ENCODE measurements at places on chromosomes 11 and 22.

DNA sequence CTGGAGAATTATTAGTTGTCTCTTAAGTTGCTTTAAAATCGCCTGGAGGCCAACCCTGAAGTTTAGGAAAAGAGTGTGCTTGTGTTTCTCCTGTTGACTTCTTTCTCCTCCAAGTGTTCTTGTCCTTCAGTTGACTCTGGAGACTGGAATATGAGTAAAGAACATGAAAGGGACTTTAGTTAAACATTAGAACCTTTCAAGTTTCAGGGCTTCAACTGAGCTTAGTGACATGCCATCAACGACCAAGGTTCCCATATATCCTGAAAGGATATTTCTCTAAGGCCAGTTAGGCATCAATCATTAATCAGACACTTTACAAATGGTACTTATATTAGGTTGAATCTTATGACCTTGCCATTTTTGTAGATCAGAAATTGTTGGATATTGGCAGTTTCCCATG is 70.0 kb downstream of the ZNRF3 start:
- DNase-seq, result no peak

DNA sequence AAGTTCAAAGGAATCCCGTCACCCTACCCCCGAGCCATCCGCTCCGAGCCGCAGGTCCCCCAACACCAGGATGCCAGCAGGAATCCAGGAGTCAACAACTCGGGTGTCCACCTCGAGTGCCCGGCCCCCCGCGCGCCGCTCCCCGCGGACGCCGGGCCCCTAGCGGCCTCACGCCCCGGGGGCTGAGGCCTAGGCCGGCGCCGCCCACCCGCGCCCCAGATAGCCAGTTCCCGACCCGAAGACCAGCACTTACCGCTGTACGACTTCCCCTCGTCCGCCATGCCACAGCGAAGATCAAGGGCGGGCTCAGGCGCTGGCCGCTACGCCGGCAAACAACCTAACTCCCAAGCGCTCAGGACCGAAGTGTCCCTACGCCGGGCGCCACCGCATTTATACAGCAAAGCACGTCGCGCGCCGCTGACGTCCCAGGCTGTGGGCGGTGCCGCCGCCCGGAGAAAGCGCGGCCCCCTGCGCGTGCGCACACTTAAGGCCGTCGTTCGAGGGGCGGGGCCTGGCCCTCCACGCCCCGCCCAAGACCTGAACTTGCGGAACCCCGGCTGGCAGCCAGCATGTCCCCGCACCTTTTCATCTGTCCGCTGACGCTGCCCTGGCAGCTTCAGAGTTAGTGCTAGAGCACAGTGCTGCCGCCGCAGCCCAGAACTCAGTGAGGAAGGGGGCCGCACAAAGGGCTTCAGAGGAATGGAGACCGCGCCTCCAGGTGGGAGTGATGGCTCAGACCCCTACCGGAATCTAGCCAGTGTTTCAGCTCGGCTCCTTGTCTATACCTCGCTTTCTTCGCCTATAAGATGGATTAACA is at the start of gene NXF1:
Gene NXF1, minus strand, starts transcription at position 365 of the 817 bp plus-strand sequence. Its CDS starts 84 bp downstream, at position 281.
- peak; percentile 96 for DNase-seq

GRCh38 chr11:27405134-27405533 is 42.1 kb upstream of the CCDC34 start:
- DNase-seq, result no peak

- peak; percentile 15 for DNase-seq
Measured at GRCh38 chr22:45319324-45319685, 9.6 kb downstream of the FAM118A start.

DNA sequence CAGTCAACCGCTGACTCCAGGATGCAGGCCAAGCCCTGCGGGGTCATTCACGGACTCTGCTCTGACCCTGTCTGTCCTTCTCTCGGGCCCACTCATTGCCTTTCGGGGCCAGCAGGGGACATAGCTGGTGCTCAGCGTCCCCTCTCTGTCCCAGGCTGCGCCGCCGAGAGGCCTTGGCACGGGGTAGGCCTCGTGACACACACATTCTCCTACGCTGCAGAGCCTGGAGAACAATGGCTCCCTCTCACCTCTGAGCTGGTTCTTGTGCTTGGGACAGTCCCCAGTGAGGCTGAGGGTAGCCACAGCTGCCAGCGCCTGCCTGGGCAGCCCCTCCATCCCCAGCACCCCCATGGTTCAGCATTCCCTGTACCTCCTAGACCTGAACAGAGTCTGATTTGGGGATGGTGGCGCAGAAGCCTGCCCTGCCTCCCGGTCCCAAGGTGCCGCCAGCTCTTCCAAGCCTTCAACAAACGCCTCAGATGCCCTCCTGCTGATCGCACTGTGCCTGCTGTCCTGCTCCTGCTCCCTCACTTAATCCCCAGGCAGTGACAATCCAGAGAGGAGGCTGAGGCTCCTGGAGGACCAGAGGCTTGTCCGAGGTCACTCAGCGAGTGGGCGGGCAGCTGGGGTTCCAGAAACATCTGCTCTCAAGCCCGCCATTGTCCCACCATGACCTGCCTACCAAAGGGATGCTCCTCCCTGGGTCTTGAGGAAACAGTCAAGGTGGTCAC is 30.4 kb downstream of the DUSP8 start:
- no peak for DNase-seq

DNA sequence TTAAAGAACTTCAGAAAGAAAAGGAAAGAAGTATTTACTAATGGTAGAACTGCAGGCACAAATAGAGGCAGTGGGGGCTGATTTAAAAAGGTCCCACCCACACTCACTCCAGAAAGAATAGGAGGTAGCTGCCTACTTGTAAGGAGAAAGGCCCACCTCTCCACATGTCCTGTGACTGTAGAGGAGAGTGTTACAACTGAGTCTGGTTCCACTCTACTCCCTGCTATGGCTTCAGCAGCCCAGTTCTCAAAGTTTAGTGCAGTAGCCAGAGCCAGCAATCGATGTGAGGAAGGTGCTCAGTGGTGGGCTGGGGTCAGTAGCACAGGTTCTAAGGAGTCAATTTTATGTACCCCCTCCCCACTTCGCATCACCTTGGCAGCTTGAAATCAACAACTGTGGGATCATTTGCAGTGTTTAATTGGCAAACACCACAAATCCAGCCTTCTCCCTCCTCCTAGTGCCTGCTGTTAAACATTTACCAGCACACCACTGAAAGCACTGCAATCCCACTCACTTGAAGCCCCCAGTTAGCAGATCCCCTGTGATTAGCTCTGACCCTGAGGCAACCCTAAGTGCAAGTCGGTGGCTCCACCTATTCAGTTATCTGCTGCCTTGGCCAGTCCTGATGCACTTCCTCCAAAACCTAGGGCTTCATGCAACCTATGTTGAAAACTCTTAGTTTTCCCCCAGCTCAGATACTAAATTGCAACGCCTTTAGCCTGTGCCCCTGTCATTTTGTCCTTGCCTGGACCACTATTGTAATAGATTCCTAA is 146.6 kb downstream of the BBOX1 start:
- no peak for DNase-seq

GRCh38 chr11:109604481-109605400 is 182.8 kb downstream of the C11orf87 start:
- DNase-seq, result no peak

GRCh38 chr11:75492181-75492820 is 33.4 kb downstream of the GDPD5 start:
- peak; percentile 38 for DNase-seq

- no peak for DNase-seq
Measured at GRCh38 chr11:5591613-5592012, 4.8 kb upstream of the TRIM6 start.
